ENCODE measurements at places on chromosomes 12 and 14. TPM values are rescaled to one million over a fixed set of nuclear protein-coding genes. Genes with fewer than 3 reads are reported as not detected.

Gene GPR84
- 0.21 TPM for total RNA-seq

Gene IFNG-AS1
- not detected for total RNA-seq

- no peak for DNase-seq
Measured at GRCh38 chr14:37129047-37129446, 43.4 kb downstream of the SLC25A21 start.

DNA sequence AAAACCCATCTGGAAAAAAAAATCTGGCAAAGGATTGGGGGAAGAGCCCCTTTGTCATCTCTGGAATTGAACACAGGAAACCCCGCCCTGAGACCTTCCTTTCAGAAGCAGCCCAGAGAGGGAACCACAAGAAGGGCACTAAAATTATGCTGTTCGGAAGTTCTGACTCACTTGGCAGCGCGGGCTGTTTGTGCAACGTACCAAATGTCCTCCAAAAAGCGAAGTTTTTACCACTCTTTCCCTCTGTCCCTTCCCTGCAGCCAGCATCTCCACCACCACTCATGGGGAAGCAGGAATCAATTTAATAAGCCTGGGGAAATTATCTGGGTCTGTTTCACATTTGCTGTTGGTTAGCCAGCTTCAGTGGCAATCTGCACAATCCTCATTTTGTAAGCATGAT is 3.2 kb upstream of the SYNE3 start:
- peak; percentile 74 for DNase-seq

GRCh38 chr12:92702754-92703679 is at the start of gene PLEKHG7:
Gene PLEKHG7, plus strand, starts transcription at chr12:92702989. Its CDS starts 3,643 bp downstream, at chr12:92706632.
- DNase-seq: no peak

- no peak for DNase-seq
Measured at GRCh38 chr12:11081987-11082386, 10.1 kb downstream of the TAS2R43 start.

DNA sequence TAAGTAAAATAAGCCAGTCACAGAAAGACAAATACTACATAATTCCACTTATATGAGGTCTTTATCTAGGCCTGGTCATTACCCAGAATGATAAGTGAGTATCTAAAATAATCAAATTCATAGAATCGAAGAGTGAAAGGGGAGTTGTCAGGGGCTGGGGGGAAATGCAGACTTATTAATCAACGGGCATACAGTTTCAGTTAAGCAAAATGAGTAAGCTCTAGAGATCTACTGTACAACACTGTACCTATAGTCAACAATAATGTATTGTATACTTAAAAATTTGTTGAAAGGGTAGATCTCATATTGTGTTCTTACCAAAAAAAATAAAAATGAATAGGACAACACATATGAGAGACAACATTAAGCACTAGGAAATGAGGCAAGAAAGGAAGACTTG is 13.3 kb downstream of the BTBD7 start:
- no peak for DNase-seq

DNA sequence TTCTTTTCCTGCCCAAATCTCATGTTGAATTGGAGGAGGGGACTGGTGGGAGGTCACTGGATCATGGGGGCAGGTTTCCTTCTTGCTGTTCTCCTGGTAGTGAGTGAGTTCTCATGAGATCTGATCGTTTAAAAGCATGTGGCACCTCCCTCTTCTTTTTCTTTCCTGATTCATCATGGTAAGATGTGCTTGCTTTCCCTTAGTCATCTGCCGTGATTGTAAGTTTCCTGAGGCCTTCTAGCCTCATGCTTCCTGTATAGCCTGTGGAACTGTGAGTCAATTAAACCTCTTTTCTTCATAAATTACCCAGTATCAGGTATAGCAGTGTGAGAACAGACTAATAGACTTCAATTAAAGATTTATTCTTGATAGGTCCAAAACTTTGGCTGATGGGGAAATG is 83.5 kb downstream of the CAND1 start:
- DNase-seq: no peak

- peak; percentile 35 for DNase-seq
Measured at GRCh38 chr12:15590180-15590826, 198.9 kb downstream of the EPS8 start.

DNA sequence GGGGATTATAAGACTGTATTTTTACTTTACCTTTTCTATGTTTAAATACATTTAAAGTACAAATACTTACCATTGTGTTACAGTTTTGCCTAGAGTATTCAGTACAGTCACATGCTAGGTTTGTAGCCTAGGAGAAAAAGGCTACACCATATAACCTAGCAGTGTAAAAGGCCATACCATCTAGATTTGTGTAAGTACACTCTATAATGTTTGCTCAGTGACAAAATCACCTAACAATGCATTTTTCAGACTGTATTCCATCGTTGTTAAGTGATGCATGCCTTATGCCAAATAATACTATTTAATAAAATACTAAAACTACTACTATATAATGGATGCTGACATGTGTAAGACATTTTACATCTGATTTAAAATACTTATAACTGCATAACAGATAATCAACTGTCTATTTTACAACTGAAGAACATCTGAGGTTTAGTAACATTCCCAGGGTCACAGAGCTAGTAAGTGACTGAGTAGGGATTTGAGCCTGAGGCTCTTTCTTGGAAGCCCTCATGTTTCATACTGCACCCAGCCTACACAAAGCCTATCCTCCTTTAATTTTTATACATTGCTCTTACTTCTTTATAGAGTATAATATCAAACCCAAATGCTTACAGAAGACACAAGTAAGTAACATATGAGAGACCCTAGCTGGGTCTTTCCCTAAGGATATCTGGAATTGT is 296.8 kb downstream of the SYT1 start:
- no peak for DNase-seq
